ELF-1 (cell line): ENCODE measurements at places on chromosomes 6 and 20.
A peak's percentile ranks its signal among the peaks of the same experiment; 100 is the strongest.

- no peak for DNase-seq
These were observed 10.3 kb downstream of the ELOVL2 start for GRCh38 chr6:11033825-11034224.

DNA sequence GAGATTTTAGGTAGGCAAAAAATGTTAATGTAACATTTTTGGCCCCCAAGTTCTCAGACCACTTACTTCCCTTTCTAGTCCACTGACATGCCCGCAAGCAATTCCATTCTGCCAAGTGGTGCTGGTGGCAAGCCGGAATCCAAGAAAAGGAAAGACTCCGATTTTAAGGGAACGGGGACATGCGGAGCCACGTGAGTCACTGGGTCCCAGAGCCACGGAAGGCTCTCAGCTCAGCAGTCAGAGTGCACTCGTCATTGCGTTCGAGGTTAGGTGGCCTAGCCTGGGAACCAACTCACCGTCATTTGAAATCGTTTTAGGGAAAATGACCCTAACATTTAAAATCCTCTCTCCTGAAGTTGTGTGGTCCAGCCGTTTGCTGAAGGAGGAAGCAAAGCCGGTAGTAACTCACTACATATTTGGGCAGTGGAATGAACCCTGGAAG lies 711 bp upstream of the SIRT5 start:
- DNase-seq = peak; percentile 53

- peak; percentile 42 for DNase-seq
These were observed 49.7 kb upstream of the TGM3 start for GRCh38 chr20:2246069-2246491.

GRCh38 chr6:139779988-139780774 lies 405.7 kb upstream of the CITED2 start:
- no peak for DNase-seq

GRCh38 chr6:21500314-21501020 lies 93.1 kb upstream of the SOX4 start:
- DNase-seq = no peak

- no peak for DNase-seq
These were observed 139.5 kb downstream of the C6orf58 start for GRCh38 chr6:127716465-127716864.

- peak; percentile 46 for DNase-seq
These were observed 44.0 kb downstream of the BMP2 start for GRCh38 chr20:6811262-6812035.

GRCh38 chr20:2797136-2797983 lies 3.1 kb downstream of the CPXM1 start:
- no peak for DNase-seq

GRCh38 chr6:53410508-53411258 lies 61.9 kb upstream of the ELOVL5 start:
- DNase-seq = peak; percentile 14

DNA sequence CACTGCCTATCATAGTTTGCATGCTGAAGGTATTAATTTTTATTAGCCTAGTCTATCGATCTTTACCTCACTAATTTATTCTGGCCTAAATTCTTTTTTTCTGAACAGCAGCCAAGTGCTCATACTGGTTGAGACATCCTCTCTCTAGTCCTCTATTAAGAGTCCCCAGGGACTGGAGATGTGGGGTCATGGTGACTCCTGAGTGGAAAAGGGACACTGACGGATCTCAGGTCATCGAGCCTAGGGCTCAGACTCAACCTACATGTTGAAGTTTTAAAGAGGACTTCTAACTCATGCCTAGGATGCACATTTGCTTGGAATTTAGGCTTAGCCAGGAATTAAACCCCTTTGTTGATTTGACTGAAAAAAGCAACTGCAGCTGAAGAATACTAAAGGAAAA lies 378.1 kb downstream of the BTBD9 start:
- DNase-seq = no peak

DNA sequence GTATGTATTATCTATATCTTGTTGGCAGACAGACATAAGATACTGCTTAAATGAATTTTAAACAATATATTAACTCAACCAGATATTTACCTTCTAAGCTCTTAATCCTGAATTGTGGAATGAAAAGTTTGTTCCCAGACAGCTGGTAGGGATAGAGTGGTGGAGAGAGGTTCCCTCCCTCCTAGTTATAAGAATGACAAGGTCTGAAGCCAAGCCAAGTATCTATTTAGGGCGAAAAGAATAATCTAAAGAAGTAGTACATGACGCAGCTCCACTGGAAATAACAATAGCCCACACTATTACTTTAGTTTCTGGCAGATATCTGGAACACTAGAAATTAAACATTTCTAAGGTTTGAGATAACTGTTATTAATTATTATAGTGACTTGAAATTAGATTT lies 104.3 kb downstream of the AHI1 start:
- no peak for DNase-seq

GRCh38 chr20:45727044-45727443 lies 4.9 kb downstream of the SPINT4 start:
- DNase-seq = no peak

DNA sequence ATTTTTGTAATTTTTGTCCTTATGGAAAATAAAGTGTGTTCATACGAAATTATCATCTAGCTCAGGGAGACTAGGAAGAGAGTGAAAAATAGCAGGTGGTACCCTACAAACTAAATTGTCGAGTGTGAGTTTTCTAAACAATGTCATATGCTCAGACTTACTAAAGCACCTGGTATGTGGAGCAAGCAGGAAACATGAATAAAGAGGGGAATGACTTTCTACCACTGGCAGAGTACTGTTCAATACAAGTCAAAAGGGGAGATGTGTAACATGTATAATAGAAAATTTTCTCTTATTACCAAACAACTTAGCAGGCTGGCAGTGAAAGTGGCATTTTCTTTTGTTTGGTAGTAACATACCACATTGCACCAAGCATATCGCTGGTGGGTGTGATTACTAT lies 36.1 kb downstream of the CTNNBL1 start:
- no peak for DNase-seq

DNA sequence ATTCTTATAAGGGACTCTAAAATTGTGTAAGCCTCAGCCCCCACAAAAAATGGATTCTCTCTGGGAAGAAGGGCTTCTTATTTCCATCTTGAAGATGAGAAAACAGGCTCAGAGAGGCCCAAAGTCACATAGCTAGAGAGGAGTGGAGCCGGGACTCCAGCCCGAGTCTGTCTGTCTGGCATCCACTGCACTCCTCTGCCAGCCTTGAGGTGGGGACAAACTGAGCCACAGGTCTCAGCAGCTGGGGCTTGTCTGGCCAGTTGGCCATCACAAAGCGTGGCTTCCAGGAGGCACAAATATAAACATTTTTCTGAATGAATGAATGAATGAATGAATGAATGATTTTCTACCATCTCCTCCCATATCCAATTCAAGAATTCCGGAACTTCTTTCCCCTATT lies 42.9 kb upstream of the EYA2 start:
- no peak for DNase-seq

- no peak for DNase-seq
These were observed 26.1 kb upstream of the F13A1 start for GRCh38 chr6:6346427-6347023.

- DNase-seq = no peak
These were observed 90.7 kb downstream of the TRMT6 start for GRCh38 chr20:5859608-5860007.

DNA sequence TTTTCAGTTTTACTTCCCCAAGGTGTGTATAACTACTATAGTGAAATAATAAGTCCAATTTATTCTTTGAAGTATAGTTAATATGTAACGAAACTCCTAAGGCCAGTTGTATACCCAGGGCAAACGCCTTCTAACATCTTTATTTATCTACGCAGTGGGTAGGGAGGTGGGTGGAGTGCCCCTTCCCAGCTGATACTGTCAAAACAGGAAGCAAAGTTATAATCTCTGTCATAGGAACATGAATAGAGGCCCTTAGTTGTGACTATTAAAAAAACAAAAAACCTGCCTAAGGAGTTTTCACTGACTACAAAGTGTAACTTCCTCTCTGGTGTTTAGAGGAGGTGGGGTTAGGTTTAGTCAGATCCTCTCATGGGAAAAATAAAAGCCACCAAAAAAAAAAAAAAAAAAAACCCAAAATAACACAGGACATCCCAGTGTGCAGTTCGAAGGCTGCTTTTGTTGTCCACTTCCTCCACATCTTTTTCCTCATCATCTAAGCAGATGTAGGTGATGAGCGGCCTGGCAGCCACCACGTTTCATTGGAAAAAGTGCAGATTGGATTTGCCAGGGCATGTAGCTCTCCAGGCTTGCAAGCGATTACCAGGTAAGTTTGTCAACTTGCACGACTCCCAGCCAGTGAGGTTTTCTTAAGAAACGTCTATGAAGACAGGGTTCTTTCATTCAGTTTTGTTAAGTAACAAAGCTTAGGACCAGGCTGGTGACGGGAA lies 58.7 kb downstream of the UTRN start:
- no peak for DNase-seq

- no peak for DNase-seq
These were observed 104.7 kb upstream of the RALGAPA2 start for GRCh38 chr20:20816969-20817755.

DNA sequence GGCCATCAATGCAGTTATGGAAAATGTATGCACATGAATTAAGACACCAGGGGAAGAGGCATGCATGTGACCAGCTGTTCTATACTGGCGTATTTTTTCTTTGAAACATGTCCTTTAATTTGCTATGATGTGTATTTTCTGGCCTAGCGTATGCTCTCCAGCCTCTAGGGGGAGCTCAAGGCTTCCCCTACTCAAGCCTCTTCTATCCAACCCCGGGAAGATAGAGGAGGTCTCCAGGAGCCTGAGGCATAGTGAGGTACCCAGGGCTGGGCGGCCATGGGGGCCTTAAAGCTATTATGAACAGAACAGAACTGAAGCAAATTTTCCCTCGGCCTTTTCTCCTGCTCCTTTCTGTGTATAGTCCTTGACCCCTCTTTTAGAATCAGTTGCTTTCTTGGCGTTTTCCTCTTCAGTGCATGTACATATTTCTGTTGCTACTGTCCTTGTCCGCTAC lies 528.9 kb downstream of the MAFB start:
- DNase-seq = peak; percentile 86

GRCh38 chr6:28897369-28897745 lies 26.4 kb downstream of the TRIM27 start:
- DNase-seq = no peak

- DNase-seq = no peak
These were observed 118.8 kb upstream of the TRAF3IP2 start for GRCh38 chr6:111724505-111724904.

DNA sequence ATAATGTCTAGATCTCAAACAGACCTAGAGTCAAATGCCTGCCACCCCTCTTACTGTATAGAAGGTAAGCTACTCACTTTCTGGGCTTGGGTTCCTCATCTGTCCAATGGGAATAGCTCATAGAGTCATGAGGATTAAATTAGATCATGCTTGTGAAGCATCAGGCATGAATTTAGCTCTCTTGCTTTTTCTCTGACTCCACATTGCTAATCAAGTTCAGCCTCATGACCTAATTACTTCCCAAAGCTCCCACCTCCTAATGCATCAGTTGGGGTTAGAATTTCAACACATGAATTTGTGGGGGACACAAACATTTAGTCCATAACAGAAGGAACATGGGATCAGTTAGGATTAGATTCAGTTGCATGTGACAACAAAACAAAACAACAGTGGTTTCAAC lies 4.6 kb upstream of the DDX27 start:
- no peak for DNase-seq

GRCh38 chr6:105805501-105806023 lies 280.6 kb upstream of the PRDM1 start:
- no peak for DNase-seq

DNA sequence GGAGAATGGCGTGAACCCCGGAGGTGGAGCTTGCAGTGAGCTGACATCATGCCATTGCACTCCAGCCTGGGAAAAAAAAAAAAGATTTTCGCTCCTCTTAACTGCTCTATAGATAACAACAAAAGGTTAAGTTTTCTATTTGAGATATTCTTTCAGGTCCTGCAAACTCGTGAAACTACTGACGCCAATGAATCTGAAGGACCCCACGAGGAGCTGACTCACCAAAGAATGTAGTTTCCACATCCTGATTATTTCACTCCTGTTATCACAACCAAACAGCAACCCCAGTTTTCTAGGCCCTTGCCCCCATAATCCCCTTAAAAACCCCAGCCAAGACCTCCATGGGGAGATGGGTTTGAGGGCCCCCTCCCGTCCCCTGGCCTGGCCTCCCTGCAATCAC lies 58.7 kb downstream of the OTOR start:
- DNase-seq = no peak

DNA sequence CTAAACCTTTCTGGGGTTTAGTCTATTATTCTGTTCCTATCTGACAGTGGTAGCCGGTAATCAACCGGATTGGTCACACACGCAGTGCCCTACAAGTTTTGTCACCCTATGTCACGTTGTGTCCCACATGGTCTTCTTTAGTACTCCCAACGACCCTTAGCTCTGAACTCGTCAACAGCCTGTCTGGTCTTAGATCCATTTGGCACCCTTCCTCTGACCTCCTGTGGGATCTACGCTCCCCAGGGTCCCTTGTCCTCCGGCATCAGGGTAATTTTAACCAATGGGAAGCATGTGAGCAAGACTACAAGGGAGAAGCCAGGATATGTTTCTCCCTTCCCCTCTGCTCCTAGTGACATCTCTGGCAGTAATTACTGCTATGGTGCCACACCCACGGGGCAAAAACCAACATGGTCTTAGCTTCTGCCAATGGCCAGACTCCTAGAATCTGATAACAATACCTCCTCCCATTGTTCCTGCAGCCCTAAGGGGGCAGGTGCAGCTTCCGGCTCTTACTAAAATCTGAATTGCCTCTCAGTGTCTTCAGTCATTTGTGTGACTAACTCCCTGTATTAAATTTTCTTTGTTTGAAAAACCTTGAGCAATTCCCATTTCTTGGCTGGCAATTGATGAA lies 56.6 kb downstream of the MAFB start:
- DNase-seq = no peak

GRCh38 chr6:41470331-41471063 lies 75.7 kb upstream of the FOXP4 start:
- peak; percentile 61 for DNase-seq

- no peak for DNase-seq
These were observed 147.7 kb downstream of the GPX5 start for GRCh38 chr6:28673417-28673786.

DNA sequence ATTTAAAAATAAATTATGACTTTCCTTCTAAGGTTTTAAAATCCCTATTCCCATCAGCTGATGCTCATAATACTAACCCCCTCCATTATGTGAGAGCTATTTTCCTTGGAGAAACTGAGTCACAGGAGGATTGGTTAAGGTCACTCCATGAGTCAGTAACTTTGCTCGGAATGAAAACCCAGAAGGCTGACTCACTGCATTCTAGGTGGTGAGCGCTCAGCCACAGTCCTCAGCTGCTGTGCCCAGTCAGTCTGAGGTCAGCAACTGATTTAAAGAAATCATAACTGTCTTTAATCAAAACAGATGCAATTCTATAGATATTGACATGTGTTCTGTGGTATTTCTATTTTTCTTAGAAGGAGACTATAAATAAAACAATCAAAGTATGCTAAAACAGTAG lies 359.2 kb downstream of the GJA1 start:
- no peak for DNase-seq

GRCh38 chr20:3660262-3661059 lies 2.7 kb downstream of the GFRA4 start:
- DNase-seq = no peak
